ENCODE measurements at places on chromosomes 5 and 9. TPM values are rescaled to one million over a fixed set of nuclear protein-coding genes. Genes with fewer than 3 reads are reported as not detected.

Gene TAF11L4
- not detected for total RNA-seq

Gene GFI1B
- total RNA-seq, result 0.52 TPM

- no peak overlapping the region for H3K4me3 ChIP-seq
- DNase-seq, result no peak
- H3K4me1 ChIP-seq, result peaks cover 3% of the 10 kb centered on the region
- H3K27ac ChIP-seq, result no peak overlapping the region
These were observed 216.2 kb downstream of the TRIO start for GRCh38 chr5:14359069-14360043.

DNA sequence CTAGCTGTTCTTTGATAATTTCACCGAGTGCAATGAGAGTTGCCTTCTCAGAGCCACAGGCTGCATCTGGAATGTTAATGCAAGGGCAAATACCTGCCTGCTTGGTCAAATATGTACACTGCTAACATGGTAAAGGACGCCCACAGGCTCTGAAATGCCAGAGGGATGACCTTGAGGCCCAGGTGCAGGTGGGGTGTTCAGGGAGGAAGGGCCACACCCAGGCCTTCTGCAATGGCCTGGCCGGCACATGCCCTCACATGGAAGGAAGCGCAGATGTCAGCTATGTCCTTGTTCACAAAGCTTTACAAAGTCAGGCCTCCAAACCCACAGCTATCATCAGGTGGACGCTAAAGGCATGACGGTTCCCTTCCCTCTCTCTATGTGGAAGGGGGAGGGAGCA is 48.6 kb downstream of the HRH2 start:
- H3K27me3 ChIP-seq, result no peaks in the 10 kb centered on the region
- H3K36me3 ChIP-seq, result no peaks in the 10 kb centered on the region

- H3K27ac ChIP-seq, result no peak overlapping the region
- peaks cover 1% of the 10 kb centered on the region for H3K27me3 ChIP-seq
- H3K36me3 ChIP-seq, result no peaks in the 10 kb centered on the region
- H3K4me3 ChIP-seq, result no peak overlapping the region
- H3K4me1 ChIP-seq, result peaks cover 34% of the 10 kb centered on the region
These were observed 4.7 kb downstream of the PDLIM4 start for GRCh38 chr5:132261881-132262845.

DNA sequence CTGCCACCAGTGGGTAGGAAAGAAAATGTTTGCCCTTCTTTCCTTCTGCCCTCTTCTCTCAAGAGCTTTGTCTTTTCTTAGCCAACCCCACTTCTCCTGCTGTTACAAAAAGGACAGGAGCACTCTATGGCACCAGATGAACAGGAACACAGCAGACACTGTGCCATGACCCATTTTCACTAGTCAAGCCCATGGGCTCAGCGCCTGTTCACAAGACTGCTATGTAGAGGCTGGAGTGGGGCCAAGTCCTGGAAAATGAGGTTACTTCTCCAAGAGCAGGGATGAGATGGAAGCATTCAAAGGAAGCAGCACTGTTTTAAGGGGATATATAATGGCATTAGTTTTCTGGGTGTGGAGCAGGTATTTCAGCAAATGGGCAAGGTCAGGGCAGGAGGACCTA is 46.8 kb upstream of the GRAMD2B start:
- H3K4me1 ChIP-seq, result no peaks in the 10 kb centered on the region
- H3K27ac ChIP-seq, result no peak overlapping the region
- H3K27me3 ChIP-seq, result no peaks in the 10 kb centered on the region
- DNase-seq, result no peak
- H3K36me3 ChIP-seq, result no peaks in the 10 kb centered on the region

Gene GFRA3
- 0.90 TPM for total RNA-seq

Gene TMEM171
- total RNA-seq, result 0.43 TPM

GRCh38 chr5:91266184-91266705 is 116.9 kb downstream of the ARRDC3 start:
- no peaks in the 10 kb centered on the region for H3K4me1 ChIP-seq
- no peak overlapping the region for H3K27ac ChIP-seq

Gene SPOCK1
- total RNA-seq, result 4.0 TPM

DNA sequence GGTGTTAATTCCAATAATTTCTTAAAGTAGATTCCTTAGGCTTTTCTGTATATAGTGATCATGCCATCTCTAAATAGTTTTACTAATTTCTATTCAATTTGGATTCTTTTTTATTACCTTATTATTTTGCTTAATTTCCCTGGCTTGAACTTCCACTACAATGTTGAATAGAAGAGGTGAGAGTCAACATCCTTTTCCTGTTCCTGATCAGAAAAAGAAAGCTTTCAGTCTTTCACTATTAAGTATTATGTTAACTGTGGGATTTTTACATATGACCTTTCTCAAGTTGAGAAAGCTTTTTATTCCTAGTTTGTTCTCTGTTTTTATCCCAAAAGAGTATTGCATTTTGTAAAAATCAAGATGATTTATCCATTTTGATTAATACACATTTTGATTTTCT is 574.5 kb upstream of the TLE4 start:
- no peak for DNase-seq
- no peak overlapping the region for H3K4me3 ChIP-seq
- no peaks in the 10 kb centered on the region for H3K4me1 ChIP-seq

- H3K27me3 ChIP-seq, result no peaks in the 10 kb centered on the region
- H3K4me1 ChIP-seq, result no peaks in the 10 kb centered on the region
- no peak overlapping the region for H3K4me3 ChIP-seq
- DNase-seq, result no peak
- H3K36me3 ChIP-seq, result no peaks in the 10 kb centered on the region
These were observed 145.0 kb upstream of the TNC start for GRCh38 chr9:115262952-115263351.

DNA sequence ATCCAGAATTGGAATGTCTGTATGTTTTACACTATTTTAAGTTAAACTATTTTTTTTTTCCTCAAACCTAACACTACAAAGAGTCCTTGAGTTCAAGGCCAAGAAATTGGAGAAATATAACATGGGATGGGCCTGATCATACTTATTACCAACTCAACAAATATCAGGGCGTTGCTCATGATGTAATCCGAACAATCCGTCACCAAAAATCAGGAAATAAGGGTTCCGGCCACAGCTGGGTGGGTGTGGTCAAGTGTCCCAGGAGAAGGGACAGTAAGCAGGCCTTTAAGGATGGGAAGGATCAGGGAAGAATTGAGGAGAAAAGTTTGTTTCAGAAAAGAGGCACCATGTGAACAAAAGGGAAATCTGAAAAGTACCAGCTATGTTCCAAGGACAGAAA is 29.8 kb downstream of the MED27 start:
- H3K27me3 ChIP-seq, result no peaks in the 10 kb centered on the region
- DNase-seq, result no peak
- H3K36me3 ChIP-seq, result no peaks in the 10 kb centered on the region
- H3K4me1 ChIP-seq, result no peaks in the 10 kb centered on the region

Gene LCN9
- total RNA-seq, result not detected

DNA sequence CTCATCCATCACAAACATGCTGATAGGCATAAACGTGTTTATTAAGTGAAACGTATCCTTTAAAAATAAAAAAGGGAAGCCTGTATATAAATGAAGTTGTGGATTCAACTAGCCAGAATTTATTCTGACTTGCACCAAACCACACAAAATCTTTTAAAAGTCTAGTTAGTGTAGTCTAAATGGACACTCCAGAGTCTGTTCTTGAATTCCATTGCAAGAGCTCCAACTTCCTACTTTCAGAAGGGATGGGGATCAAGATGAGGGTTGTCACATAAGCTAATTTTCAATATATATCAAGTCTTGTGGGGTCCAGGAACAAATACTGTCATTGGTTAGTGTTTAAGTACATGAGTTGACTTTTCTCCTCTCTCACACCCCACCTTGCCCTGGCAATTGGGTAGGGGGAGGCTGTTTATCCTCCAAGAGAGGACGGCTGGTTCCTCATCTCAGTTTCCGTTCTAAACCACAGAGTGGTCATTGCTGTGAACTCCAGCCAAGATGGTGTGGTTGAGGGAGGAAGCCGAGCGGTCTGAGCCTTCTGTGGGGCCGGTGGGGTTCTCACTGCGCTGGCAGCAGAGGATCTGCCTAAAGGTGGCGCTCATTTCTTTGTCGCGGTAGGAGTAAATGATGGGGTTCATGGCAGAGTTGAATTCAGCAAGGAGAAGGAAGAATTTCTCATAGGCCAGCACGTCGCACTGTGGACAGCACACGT is 163.2 kb downstream of the LPAR1 start:
- no peaks in the 10 kb centered on the region for H3K27me3 ChIP-seq
- H3K36me3 ChIP-seq, result no peaks in the 10 kb centered on the region
- DNase-seq, result peak; percentile 66
- H3K4me1 ChIP-seq, result no peaks in the 10 kb centered on the region

DNA sequence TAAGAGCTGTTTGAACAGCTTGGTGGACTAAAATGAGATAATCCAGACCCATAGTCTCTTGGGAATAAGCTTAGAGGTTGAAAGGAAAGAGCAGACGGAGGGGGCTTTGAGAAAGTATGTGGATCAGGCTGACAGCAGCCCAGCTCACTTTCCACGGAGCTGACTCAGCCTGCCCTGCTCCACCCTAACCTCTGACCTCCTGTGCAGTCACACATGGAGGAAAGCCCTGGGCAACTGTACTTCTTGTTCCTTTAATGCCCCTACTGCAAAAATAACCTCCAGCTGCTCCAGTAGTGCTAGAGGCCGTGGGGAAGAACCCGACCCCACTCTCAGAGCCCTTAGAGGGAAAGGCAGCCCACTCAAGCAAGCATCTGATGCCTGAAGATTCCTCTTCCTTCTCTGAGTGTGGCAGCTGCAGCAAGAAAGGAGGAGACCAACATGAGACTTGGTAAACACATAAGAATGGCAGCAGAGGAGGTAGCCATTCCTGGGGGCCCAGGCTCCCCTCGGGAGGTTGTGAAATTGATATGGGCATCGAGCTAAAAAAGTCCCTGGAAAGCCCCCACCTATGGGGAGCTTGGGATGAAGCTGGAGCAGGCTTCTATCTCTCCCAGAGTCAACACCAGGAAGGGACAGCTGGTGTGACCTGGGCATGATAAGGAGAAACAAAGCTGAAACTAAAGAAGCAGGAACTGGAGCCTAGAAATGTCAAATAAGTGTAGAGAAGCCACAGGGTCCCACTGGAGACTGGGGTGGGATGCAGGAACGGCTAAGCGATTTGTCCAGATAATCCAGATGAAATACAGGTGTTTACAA is 204.3 kb downstream of the PIK3R1 start:
- no peaks in the 10 kb centered on the region for H3K36me3 ChIP-seq
- peak overlapping the region; percentile 21 for H3K27ac ChIP-seq
- H3K27me3 ChIP-seq, result no peaks in the 10 kb centered on the region
- H3K4me1 ChIP-seq, result peaks cover 15% of the 10 kb centered on the region
- DNase-seq, result no peak

GRCh38 chr5:136033234-136033633 is 4.4 kb downstream of the TGFBI start:
- no peaks in the 10 kb centered on the region for H3K27me3 ChIP-seq
- H3K4me1 ChIP-seq, result peaks cover 41% of the 10 kb centered on the region
- H3K4me3 ChIP-seq, result no peak overlapping the region
- no peaks in the 10 kb centered on the region for H3K36me3 ChIP-seq
- DNase-seq, result no peak
- H3K27ac ChIP-seq, result no peak overlapping the region

Gene C5orf58
- total RNA-seq, result not detected

GRCh38 chr5:31901807-31902530 is 263.0 kb downstream of the PDZD2 start:
- H3K27me3 ChIP-seq, result no peaks in the 10 kb centered on the region
- H3K4me1 ChIP-seq, result no peaks in the 10 kb centered on the region
- no peak overlapping the region for H3K27ac ChIP-seq
- no peak for DNase-seq

DNA sequence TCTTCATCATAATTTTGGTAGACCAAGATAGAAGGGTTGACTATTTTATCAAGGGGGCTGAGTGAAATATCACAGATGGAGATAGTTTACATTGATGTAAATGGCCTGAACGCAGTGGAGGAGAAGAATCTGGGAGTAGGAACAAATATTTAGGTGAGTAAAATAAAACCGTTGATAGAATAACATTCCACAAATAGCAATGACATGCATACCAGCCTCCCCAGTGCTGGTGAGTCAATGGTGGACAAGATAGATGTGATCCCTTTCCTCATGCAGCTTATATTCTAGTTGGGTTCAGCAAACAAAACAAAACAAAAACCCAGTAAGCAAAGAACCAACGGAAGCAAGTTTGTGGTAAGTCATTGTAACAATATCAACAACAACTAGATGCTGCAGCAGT is 385.2 kb downstream of the FAM170A start:
- no peaks in the 10 kb centered on the region for H3K4me1 ChIP-seq
- no peaks in the 10 kb centered on the region for H3K36me3 ChIP-seq
- H3K27ac ChIP-seq, result no peak overlapping the region
- no peak for DNase-seq
- H3K4me3 ChIP-seq, result no peak overlapping the region

Gene NIM1K
- total RNA-seq, result 6.0 TPM

Gene DDX4
- total RNA-seq, result not detected

GRCh38 chr5:82057051-82057450 is 85.2 kb downstream of the ATG10 start:
- H3K27ac ChIP-seq, result no peak overlapping the region
- H3K27me3 ChIP-seq, result no peaks in the 10 kb centered on the region
- no peaks in the 10 kb centered on the region for H3K36me3 ChIP-seq
- no peaks in the 10 kb centered on the region for H3K4me1 ChIP-seq

DNA sequence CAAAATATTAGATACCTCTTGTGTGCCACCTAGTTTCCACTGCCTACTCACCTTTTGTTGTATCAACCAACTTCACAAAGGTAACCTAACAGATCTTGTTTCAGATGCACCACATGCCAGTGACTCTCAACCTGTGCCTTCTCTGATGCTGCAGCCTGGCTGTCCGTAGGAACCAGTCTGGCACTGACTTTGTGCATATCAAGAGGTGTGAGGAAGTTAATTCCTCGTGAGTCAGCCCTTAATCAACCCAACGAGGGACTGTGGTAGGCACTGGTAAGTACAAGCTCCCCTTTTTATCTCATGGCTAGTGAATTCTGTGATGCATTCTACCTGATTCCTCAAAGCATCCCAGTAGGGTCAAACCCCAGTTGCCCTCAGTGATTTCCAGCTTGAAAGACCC is 215.4 kb upstream of the CTNND2 start:
- no peak overlapping the region for H3K27ac ChIP-seq
- no peak for DNase-seq
- no peaks in the 10 kb centered on the region for H3K4me1 ChIP-seq
- H3K36me3 ChIP-seq, result no peaks in the 10 kb centered on the region
- H3K4me3 ChIP-seq, result no peak overlapping the region

GRCh38 chr9:129318121-129319075 is 140.3 kb upstream of the IER5L start:
- H3K4me1 ChIP-seq, result peaks cover 65% of the 10 kb centered on the region
- peak overlapping the region; percentile 90 for H3K27ac ChIP-seq
- DNase-seq, result peak; percentile 53
- no peaks in the 10 kb centered on the region for H3K36me3 ChIP-seq
- H3K4me3 ChIP-seq, result no peak overlapping the region
- H3K27me3 ChIP-seq, result no peaks in the 10 kb centered on the region

GRCh38 chr9:124812441-124812876 is 35.5 kb downstream of the OLFML2A start:
- no peaks in the 10 kb centered on the region for H3K4me1 ChIP-seq
- DNase-seq, result no peak
- no peak overlapping the region for H3K27ac ChIP-seq
- no peaks in the 10 kb centered on the region for H3K27me3 ChIP-seq
- H3K4me3 ChIP-seq, result no peak overlapping the region

All from upper lobe of right lung (tissue), 1 donor.